ENCODE measurements at places on chromosomes 4 and X.

DNA sequence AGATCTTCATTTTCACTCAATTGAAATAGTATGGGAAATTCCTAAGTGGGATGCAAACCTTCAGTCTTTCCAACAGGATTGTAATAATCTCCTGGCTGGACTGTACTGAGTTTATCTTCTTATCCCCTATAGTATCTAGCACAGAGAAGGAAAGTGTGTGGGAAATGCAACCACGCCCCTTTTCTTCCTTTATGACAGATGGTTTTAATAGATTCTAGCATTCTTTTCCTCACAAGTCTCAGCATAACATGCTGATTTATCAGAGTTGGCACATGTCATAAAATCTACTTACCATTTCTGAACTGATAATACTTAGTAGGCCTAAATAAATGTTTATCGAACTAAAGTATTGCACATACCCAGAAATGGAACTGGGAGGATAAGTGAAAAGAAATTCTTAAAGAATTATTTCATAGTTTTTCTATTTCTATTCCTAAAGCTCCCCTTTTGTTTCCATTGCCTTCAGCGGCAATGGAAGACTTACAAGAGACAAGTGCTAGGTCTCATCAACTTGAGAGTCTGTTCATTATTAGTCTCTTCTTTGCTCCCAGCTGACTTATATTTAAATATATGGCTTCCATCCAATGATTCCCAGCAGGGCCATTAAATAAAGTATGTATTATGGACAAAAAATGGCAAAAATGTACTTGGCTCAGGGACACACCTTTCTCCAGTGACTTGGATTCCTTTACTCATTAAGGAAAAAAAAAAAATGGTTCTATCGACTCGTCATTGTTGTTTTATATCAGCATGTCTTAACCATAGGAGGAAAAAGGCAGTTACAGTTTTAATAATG is 484.5 kb downstream of the IL1RAPL1 start:
- DNase-seq = no peak

GRCh38 chr4:168794092-168794707 is 215.9 kb downstream of the CBR4 start:
- no peak for DNase-seq

DNA sequence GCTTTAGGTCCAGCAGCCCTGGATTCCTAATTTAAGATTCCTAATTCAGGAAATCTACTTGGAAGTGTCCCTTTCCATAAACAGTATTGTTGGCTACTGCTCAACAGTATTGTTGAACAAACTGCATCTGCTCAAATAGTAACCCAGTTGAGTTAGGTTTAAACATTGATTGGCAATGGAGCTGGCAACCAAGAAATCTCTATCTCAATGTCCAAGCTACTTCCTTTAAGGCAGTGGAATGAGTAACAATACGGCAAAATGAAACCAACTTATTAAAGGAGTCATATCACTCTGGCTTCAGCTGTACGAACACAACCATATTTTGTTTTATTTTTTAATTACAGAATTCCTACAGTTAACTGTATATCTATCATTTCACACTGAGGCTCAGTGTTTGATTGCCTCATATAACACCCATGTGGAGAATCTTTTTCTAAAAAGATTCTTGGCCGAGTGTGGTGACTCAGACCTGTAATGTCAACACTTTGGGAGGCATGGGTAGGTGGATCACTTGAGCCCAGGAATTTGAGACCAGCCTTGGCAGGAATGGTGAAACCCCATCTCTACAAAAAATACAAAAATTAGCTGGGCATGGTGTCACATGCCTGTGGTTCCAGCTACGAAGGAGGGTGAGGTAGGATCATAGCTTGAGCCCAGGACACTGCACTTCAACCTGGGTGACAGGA is 71.7 kb upstream of the IL13RA1 start:
- no peak for DNase-seq

DNA sequence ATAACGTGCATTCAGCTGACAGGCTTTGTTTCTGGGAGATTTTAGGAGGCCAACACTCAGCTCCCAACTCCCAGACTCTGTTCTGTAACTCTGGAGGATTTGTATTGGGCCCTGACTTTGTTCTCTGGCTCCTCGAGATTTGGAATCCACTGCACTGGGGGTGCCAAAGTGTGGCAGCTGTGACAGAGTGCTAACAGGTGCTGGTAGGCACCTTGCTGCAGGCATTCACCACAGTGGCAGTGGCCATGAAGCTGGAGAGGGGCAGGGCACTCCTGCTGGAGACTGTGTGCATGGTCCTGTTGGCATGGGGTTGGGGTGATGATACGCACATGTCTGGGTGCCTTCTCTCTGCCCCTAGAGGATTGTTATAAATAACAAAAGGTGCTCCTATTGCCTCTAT is 1094.9 kb upstream of the SLIT2 start:
- no peak for DNase-seq

DNA sequence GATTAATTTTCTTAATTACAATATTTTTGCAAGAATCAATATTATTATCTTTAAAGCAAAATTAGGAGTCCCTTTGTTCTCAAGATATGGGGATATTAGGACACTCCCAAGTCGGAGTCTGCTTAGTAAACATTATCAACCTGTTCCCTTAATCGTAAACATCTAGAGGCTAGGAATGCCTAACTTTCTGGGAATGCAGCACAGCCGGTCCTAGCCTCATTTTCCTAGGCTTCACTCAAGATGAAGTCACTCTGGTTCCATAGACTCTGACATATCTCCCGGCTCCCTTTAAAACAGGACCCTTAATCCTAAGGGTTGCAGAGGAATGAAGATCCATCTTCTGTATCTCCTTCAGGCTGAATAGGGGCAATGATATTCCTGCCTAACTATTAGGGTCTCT is 367.6 kb downstream of the GPM6A start:
- DNase-seq = no peak

- no peak for DNase-seq
These were observed 53.0 kb downstream of the ARSF start for GRCh38 chrX:3094261-3094660.

- DNase-seq = no peak
These were observed 77.5 kb downstream of the HTRA3 start for GRCh38 chr4:8346838-8347605.

DNA sequence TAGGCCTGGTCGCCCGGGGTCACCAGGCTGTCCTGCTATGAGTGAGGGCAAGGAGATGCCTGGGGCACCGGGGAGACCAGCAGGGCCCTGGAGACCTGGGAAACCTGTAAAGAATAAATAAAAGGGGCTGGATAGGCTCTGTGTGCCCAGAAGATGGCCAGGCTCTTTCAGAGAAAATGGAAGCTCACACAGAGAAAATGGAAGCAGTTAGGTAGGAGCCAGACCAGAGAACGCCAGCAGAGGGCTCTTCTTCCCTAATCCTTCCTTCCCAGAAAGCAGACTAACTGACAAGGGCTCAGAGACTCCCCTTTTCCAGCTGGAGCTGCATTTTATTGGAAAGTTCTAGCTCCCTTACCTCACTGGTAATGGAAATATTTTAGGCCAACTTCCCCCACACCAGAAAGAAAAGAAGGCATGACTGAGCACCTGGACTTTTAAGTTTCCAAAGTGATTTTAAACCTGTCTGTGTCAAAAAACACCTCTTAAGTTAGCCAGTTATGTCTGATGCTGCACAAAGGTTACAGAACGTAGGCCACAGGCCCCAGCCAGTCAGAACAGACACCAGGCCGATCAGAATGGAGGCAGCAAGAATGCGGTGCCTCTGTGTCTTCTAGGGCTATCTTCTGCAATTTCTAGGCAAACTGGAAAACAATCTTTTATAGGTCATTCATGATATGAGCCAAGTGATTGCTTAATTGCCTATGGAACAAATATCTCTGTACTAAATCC is 74.0 kb downstream of the ATG4A start:
- DNase-seq = no peak

- no peak for DNase-seq
These were observed 7.8 kb downstream of the TAFAZZIN start for GRCh38 chrX:154419189-154419588.

- DNase-seq = no peak
These were observed 399.8 kb upstream of the MAD2L1 start for GRCh38 chr4:120466429-120466828.

GRCh38 chr4:2836391-2836859 is 7.2 kb upstream of the ADD1 start:
- DNase-seq = no peak

DNA sequence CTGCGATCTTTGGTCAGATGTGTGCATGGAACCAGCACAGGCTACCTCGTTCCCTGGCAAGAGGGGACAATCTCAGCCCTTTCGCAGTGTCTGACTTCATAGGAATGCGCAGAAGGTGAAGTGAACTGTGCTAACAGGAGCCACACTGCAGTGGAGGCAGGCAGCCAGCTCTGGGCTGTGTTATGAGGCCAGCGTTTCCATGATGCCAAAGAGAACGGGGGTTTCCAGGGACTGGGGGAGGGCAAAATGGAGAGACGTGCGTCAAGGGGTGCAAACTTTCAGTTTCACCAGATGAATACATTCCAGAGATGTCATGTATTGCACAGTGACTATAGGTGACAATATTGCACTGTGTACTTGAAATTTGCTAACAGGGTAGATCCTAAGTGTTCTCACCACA is 30.4 kb downstream of the CLDN34 start:
- no peak for DNase-seq

GRCh38 chr4:41715155-41715554 is 33.4 kb downstream of the PHOX2B start:
- DNase-seq = no peak

GRCh38 chr4:70930530-70931256 is 28.5 kb downstream of the MOB1B start:
- DNase-seq = no peak
